ENCODE measurements at places on chromosomes 16 and 17.

DNA sequence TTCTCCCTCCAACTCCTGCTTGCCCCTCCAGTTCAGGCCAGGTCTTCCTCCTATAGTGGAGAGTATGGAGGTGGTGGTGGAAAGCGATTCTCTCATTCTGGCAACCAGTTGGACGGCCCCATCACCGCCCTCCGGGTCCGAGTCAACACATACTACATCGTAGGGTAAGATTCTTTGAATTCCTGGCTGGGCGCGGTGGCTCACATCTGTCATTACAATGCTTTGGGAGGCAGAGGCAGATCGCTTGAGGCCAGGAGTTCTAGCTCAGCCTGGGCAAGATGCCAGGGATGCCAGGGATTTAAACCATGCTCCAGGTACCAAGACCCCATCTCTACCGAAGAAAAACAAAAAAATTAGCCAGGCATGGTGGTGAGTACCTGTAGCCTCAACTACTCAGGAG lies 1.4 kb downstream of the ZG16 start:
- DNase-seq: no peak

- no peak for DNase-seq
Measured at GRCh38 chr17:39143552-39144093, 7.8 kb downstream of the PLXDC1 start.

DNA sequence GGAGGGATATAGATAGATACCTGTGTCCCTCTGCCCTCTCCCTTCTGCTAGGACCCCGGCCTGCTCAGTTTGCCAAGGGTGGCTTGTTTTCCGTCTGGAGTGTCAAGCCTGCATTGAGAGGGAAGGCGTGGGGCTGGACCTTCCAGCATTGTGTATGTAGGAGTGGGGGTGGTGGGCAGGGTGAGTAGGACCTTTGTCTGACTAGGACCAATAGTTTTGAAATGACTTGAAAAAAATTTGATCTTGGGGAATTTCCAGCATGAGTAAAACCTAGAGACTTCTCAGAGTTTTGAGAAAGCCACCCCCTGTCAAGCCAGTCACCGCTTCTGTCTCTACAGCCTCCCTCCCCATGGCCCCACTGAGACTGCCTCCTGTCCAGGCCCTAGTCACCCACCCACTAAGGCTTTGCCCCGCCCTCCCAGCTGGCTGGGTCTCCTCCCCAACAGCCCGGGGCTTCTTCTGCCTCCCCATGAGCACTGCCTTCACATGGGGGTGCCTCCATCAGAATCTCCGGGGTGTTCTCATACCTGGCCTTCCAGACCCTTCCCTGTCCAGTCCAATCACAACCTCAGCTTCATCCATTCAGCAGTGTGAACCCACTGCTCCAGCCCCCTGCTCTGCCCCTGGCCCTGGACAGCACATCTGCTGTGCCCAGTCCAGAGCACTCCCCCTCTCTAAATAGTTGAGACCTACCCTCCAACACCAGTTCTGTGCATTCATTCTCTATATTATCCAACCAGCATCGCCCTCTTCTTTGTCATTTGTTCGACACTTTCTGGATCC lies 207.0 kb downstream of the MSI2 start:
- no peak for DNase-seq

- DNase-seq: peak; percentile 40
Measured at GRCh38 chr17:1629504-1630310, 1.1 kb upstream of the SLC43A2 start.

GRCh38 chr16:1771188-1771863 lies at the start of gene NME3:
NME3 (minus strand) TSS chr16:1771543; CDS start chr16:1771534, 9 bp downstream.
- DNase-seq: no peak

DNA sequence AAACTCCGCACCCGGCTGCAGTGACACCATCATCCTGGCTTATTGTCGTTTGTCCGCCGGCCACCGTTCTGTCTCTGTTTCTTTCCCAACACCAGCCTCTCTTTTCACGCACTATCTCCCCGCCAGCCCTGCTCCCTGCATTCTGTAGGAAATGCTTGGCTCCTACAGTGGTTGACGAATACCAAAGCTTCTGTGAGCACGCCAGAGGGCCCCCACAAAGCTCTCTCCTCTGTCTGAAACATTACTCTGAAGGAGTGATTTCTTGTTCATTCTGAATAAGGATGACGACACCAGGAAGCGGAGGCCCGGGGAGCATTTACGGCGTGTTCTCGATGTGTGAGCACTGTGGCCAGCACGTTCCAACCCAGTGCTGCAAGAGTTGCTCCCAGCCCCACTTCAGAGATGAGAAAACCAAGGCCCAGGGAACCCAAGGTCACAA lies 58.8 kb downstream of the ADCY9 start:
- DNase-seq: no peak

DNA sequence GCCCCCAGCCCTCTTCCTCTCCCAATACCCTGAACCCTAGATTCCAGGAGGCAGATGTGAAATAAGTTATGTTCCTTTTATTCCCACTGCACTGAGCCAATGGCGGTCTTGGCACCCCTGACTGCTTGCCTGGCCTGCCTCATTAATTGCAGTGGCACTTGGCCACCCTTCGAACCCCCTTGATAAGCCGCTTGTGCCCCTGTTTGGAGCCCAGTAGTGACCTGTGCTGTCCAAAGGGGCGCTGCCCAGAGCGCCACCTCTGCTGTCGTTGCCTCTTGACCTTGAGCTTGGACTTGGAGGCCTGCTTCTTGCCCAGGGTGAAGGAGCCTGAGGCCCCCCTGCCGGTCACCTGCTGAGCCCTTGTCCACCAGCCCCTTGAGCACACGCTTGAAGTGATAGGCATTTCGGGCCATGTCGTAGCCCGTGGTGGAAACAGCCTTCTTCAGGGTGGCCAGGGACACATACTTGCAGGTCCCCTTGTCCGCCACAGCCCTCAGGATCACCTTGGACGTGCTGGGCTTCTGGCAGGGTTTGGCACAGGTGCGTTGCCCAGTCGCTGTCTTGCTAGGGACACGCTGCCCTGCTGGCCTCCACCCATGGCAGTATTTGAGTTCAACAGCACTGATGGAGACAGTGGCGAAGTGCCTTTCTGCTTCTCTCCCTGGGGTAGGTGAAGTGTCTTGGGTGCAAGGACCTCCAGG lies 5.7 kb downstream of the SGCA start:
- no peak for DNase-seq

DNA sequence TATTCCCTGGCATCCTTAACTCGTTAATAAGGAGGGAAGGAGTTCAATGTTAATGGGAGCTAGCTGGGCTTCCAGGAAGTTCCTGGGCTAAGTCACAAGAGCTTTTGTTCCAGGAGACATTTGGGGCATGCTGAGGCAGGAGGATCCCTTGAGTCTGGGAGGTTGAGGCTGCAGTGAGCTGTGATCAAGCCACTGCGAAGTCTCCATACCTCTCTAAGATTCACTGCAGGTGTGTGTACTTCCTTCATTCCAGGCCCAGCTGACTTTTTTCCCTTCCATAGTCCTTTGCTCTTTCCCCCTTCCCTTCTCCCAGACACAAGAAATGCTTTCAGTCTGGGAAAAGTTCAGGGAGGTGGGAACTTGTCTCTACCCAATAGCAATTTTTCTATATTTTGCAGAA lies 489.8 kb downstream of the NPIPA7 start:
- no peak for DNase-seq

GRCh38 chr17:83194761-83195329 lies 115.4 kb downstream of the METRNL start:
- no peak for DNase-seq

- DNase-seq: peak; percentile 18
Measured at GRCh38 chr17:30379303-30379902, 676 bp downstream of the CPD start.

DNA sequence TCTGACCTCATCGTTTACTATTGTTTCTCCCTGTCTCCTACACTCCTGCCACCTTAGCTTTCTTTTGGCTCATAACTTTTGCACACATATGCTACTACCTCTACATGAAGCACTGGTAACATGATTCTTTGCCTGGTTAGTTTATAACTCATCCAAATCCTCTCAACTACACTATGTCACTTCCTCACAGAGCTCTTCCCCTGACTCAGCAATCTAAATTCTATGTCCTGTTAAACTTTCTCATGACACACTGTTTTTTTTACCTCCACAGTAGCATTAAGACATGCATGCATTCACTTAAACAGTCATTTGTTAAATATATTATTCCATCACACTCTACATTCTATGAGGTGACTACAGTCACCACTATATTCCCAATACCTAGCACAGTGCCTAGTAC lies 19.7 kb downstream of the APPBP2 start:
- DNase-seq: no peak

DNA sequence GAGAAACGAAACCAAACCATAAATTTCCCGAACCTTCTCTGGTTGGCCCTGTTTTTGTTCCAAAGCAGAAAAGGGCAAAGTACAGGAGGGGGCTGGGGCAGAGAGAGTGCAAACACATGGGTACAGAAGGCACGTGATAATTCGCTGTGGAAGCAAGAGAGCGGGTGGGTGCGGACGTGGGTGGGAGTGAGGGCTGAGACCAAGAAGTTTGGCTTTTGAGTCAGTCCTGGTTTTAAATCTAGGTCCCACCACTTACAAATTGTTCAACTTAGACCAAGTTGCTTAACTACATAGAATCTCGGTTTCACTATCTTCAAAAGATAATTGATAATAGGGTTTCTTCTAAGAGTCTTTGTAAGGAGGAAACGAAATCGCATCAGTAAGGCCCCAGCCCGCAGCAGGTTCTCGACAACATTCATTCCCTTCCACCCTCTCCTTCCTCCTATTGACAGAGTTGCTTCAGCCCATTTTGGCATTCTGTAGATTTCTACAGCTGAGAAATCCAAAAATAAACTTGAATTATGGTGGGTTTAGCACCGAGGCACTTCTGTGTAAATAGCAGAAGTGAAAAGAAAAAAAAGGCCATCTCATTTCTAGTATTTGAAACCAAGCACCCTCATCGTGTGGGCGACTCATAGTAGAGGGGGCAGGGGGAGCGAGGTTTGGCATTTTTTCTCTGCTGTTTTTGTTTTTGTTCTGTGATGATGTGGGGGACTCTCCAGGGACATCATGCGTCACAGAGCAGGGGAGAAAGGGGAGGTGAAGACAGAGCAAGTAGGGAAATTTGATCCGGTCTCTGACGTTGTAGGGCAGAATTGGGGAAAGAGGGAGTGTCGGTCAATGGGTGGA lies 33.6 kb upstream of the CCR7 start:
- DNase-seq: no peak

DNA sequence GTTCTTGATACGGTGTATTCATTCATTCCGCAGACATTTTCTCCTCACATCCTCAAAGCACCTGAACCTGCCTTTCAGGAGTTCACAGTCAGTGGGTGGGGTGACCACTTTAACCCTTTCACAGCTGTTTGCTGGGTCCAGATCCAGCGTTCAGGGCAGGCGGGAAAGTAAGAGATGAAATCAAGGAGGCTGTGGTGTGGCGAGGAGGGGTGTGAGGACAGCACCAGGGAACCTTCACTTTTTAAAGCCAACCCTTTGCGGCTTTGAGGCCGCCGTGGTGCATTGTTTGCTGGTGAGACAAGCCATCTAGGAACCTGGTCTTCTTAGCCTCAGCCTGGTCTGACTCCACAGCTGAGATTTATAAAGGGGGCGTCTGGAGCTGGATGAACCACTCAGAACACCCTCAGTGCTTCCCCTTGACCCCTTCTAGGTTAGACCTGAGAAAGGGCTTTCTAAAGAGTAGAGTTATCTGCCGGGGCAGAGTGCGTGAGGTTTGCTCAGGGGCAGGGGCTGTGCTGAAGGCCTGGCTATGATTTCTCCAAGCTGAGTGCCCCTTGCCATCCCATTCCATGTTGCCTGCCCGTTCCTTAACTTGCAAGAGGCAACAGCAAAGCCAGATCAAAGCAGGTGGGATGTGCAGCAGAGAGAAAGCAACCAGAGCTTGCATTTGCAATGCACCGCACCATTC lies 933 bp downstream of the CCR7 start:
- DNase-seq: no peak

GRCh38 chr16:19274165-19274797 lies 11.2 kb upstream of the CLEC19A start:
- no peak for DNase-seq

- no peak for DNase-seq
Measured at GRCh38 chr17:66341462-66341861, 39.0 kb downstream of the PRKCA start.

DNA sequence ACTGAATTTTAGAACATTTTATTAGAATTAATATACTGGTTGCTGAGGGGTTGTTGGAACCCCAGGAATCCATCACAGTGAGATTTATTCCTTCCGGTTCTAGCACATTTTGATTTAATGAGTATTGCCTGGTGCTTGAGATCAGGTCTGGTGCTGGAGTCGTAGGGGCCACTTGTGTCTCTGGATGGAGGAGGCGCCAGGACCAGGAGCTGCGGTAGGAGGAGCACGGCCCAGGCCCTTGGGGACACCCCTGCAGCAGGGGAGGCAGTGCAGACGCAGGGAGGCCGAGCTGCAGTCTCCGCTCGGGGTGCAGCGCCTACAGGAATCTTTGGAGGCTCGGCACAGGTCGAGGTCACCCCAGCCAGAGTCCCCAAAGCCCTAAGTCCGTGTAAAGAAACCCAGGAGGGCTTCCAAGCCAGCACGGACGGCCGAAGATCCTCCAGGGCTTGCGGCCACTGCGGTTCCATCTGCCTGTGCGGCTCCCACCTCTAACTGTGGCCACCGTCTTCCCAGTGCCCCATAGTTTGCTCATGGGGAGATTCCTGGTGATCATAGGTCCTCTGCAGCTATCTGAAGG lies 66.2 kb upstream of the CREBBP start:
- no peak for DNase-seq

GRCh38 chr16:50548125-50548908 lies at the start of gene NKD1:
NKD1 (plus strand) TSS chr16:50548396; CDS start chr16:50548554, 158 bp downstream.
- DNase-seq: peak; percentile 38

GRCh38 chr17:67573987-67574657 lies 143.6 kb upstream of the NOL11 start:
- no peak for DNase-seq

DNA sequence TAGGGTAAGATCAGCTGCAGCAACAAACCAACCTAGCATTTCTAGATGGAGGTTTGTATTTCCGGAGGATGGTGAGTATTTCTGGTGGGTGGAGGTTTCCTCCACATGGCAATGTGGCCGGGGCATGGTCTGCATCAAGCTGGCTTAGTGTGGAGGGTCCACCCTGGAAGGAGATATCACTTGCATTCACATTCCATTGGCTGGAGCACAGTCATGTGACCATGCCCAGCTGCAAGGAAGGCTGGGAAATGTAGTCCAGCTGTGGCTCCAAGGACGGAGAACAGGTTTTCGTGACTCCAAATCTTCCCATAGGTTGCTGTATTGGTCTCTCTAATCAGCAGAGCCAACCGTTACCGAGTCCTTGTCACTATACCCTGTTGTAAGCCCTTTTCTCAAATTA lies 68.7 kb downstream of the RAI1 start:
- DNase-seq: peak; percentile 88

DNA sequence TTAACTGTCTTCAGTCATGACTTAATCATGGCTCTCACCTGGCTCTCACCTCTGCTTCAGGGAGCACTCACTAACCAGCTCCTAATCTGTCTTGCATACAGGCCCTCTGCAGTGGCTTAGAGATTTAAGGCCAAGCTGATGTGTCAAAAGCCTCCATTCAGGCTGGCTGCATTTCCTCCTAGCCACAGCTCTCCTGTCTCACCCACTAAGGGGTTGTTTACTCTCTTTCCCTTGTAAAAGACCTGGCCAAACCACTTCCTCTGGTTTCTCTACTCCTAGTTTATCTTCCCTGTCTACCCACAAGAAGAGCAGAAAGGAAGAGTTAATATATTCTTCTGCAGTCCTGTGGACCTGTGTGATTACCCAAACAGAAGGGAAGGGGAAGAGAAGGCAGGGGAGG lies 9.3 kb upstream of the ASIC2 start:
- no peak for DNase-seq
